ENCODE measurements at places on chromosomes 2 and 18. TPM values are rescaled to one million over a fixed set of nuclear protein-coding genes. Genes with fewer than 3 reads are reported as not detected.

Gene SH3BP4
- polyA plus RNA-seq, result 40.5 TPM

DNA sequence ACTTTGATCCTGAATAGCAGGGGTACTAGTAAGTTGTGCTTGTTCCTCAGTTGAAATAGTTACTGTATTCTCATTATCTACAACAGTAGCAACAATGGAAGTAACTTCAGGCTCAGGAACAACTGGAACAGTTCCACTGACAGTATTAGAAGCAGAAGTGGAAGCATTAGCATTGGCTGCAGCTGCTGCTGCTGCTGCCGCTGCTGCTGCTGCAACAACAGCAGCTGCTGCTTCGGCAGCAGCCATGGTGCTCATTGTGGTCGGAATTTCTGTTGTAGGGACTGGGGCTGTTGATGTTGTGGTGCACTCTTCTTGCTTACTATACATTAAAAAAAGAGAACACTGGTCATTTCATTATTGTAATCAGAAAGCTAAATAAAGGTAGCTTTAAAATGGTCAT is 40.8 kb downstream of the PRPF40A start:
- no peak for DNase-seq

- no peak for DNase-seq
Observed at GRCh38 chr2:151983221-151983620, 115.6 kb downstream of the CACNB4 start.

GRCh38 chr18:28151434-28151833 is 25.5 kb downstream of the CDH2 start:
- no peak for DNase-seq

Gene LRRTM4
- polyA plus RNA-seq, result 0.33 TPM

Gene PIEZO2
- polyA plus RNA-seq, result 17.0 TPM

- DNase-seq, result no peak
Observed at GRCh38 chr2:113685471-113685870, 58.4 kb downstream of the RABL2A start.

Gene XDH
- 0.11 TPM for polyA plus RNA-seq
